H1 (cell line): ENCODE measurements at places on chromosomes 2 and 18. TPM values are rescaled to one million over a fixed set of nuclear protein-coding genes. Genes with fewer than 3 reads are reported as not detected.

DNA sequence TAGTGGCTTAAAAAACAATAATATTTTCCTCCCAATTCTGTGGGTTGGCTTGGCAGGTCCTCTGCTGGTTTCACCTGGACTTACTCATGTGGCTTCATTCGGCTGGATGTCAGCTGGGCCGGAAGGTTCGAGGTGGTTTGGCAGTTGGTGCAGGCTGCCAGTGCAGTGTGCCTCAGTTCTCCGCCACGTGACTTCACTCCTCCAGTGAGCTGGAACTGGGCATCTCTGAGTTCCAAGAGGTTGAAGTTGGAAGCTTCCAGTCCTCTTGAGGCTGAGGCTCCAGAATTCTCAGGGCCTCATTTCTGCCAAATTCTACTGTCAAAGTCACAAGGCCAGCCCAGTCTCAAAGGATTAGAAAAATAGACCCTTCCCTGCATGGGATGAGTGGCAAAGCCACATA lies 83.4 kb upstream of the B3GNT7 start:
- DNase-seq: peak; percentile 39

DNA sequence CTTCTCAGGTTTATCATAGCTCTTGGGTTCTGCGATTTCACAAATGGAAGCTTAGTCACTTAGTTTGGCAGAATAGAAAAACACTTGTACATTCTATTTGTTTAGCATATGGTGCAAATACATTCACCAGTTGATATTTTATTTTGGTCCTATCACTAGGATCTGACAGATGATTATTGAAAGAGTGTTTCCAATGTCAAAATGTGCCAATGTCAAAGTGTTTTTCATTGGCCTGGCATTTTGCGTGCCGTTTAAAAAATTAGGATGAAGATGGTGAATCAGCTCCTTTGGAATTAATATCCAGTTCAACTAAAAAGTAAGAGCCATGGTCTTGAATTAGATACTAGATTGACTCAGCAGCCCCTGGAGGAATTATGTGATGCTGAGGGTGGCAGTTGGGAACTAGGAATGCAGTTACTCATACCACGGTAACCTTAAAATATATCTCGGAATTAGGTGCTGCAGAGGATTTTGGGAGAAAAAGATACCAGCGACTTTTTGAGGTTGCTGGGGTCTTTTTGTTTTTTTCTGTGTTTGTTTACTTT lies 87.0 kb downstream of the SPHKAP start:
- no peak for DNase-seq

DNA sequence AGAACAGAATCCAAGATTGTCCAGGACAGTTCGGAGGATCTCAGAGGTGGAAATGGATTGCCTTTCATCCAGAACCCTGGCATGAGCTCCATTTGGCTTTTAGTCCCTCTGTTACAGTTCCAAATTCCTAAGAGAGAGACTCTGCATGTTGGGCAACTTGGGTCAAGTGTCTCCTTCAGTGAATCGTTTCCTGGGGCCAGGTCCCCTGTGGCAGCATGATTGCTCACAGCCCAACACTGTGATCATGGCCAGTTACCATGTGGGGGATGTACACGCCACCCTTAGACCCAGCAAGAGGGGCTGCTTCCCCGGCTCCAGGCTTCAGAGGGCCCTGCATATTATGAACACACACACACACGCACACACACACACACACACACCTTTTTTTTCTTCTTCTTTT lies 118.6 kb upstream of the GLI2 start:
- DNase-seq: no peak

DNA sequence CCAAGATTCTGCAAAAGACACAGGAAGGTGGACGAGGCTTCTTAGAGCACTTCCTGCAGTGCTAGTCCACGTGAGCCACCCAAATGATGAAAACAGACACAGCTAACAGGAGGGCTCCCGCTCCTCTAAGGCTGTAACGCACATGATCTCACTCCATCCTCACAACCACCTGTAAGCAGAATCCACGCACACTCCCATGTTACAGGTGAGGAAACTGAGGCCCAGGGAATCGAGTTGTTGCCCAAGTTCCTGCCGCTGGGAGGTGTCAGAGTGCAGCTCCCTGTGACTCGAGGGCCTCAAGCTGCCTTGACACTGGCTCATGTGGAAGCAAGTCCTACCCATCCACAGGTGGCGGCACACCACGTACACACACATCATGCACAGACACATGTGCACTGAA lies 4.4 kb downstream of the DNMT3A start:
- DNase-seq: no peak

GRCh38 chr18:55088000-55088401 lies 128.7 kb upstream of the CCDC68 start:
- no peak for DNase-seq

DNA sequence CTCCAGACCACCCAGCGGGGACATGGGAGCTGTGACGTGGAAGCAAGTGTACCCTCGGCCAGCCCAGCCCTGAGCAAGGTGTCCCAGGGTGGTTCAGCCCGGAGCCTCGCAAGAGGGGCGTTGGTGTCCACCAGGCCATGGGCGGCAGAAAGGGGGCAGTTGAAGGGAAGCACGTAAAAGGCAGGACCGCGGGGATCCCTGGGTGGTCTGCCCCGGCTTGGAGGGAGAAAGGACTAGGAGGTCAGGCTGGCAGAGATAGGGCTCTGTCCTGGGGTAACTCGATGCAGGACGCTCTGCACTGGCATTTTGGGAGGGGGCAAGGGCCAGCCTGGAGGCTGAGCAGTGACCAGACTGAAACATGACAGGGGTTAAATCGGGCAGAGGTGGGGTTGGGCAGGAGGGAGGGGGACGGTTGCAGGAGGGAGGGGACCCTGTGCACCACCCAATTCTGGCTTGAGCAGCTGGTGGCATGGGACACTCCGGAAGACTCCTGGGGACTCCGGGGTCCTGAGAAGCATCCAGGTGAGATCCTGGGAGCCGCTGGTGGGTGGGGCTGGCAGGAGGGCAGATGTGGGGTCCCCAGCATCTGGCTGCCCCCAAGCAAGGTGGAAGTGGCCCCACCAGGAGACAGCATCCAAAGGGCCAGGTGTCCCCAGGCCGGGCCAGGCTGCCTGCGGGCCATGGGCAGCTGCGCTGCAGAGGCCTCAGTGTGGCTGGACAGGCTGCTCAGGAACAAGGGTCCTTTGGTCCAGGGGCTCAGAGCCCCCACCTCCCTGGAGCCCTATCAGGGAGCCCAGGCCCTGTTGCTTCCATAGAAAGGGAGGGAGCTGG lies 46.8 kb upstream of the GPC1 start:
- no peak for DNase-seq

DNA sequence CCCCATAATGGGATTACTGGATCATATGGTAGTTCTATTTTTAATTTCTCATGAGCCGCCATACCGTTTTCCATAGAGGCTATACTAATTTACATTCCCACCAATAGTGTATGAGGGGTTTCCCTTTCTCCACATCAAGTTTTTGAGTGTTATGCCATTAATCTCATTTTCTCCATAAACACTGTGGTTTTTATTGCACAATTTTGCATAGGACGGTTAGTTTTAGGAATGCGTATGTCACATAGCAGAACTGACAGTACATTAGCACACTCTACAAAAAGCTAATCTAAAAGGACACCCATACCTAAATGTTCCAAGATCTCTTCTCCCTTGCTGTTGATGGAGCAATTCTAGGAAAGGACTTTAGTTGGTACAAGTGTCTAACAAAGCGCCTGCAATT lies 32.5 kb downstream of the DARS1 start:
- DNase-seq: no peak

- no peak for DNase-seq
These were observed 561.2 kb downstream of the METTL4 start for GRCh38 chr18:2009942-2010697.

DNA sequence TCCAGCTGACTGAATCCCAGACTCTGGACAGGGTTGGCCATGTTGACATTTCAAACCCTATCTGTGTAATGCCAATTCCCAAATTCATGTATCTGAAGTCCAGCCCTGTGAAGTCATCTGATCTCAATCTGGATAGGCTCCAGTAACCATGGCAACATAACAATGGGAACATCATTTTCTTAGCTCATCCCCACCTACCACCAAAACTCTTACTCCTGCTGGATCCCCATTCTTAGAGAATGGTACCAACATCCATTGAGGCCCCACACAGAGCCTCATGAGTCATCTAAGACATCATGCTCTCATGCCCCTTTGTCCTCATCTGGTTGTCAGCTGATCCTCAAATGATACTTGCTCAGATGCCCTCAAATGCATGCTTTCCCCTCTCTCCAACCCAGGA lies 58.9 kb upstream of the TEX51 start:
- no peak for DNase-seq

DNA sequence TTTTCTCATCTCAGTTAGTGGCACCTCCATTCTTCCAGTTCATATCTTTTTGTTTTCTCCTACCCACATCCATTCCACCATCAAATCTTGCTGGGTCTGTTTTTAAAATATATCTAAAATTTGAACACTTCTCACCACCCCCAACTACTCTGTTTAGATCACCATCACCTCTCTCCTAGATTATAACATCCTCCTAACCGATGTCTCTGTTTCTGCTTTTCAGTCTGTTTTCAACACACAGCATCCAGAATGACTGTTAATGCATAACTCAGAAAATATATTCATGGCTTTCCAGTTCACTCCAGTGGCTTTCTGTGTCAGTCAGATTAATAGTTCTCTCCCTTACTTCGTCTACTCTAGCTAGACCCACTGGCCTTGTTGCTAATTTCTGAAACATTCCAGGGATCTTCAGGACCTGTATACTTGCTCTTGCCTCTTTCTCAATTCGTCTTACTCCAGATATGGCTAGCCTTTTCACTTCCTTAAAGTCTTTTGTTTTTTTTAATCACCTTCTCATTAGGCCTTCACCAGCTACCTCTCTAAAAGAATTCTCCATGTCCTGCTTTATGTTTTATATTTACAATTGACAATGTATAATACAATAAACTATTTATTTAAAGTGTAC lies 105.3 kb downstream of the COMMD1 start:
- DNase-seq: no peak

DNA sequence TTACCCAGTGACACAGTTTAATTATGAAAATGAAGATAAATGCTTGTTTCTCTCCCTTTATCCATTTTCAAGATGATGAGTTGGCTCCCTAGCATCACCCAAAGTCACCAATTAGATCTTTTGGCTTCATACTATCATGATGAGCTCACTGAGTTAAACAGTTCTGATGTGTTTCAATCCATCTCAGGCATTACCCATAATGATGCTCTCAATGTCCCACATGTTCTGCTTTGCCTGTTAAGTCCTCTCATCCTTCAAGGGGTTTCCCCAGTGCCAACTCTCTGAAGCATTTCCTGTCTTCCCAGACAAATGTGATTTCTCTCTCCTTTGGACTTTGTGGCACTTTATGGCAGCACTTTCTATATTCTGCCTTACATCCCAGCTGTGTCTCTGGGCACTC lies 92.6 kb downstream of the EPB41L3 start:
- DNase-seq: no peak

DNA sequence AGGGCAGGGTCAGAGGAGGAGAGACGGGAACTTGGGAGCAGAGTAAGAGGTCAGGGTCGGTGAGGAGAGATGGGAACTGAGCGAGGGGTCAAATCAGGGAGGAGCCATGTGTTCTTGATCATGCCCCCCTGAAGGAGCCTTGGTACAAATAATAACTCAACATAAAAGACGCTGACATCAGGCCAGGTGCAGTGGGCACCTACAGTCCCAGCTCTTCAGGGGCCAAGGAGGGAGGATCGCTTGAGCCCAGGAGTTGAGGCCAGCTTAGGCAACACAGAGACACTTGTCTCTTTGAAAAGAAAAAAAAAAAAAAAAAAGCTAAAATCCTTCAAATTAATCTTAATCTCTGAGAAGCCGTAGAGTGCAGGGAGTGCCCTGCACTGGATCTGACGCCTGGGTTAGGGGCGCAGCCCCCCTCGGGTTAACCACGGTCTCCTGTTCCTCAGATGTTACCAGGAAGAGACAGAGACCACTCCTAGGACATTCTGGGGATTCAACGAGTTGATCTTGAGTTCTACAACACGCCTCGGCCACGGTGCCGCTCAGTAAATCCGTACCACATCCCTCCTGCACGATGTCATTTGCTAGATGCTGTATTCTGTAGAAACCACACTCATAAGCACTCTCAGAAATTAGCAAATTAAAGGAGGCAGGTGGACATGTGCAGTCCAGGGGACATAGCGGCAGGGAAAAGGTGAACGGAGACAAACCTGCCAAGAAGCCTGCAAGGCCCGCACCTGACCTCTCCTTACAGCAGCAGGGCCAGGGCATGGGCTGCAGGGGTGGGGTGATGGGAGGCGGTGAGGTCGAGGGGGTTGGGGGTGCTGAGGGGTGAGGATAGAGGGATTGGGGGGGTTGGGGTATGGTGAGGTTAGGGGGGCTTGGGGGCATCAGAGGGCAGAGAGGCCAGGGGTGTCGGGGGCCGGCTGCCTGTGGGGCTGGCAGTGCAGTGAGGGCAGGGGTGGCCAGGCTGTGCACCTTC lies 29.2 kb downstream of the SLC66A2 start:
- no peak for DNase-seq

DNA sequence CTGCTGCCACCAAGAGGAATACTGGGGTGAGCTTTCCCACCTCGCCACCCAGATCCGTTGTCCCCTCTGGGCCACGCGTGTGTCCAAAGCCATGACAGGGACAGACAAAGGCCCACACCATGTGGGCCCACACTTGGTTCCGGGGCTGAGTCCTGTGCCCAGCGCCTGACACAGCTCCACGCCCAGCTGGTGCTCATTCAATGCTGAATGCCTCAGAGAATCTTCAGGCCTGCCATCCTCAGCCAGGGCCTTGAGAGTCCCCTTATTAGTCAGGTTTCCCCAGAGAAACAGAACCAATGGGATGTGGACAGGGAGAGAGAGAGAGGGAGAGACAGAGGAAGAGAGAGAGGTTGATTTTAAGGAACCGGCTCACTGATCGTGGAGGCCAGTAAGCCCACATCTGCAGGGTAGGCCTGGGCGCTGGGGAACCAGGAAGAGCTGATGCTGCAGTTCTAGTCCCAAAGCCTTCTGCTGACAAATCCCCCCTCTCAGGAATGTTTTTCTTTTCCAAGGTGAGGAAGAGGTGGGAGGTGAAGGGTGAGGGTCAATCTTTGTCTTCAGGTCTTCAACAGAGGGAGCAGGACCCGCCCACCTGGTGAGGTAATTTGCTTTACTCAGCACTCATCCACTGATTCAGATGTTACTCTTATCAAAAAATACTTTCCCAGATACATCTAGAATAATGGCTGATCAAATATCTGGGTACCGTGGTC lies 10.2 kb upstream of the SPATA3 start:
- DNase-seq: no peak

DNA sequence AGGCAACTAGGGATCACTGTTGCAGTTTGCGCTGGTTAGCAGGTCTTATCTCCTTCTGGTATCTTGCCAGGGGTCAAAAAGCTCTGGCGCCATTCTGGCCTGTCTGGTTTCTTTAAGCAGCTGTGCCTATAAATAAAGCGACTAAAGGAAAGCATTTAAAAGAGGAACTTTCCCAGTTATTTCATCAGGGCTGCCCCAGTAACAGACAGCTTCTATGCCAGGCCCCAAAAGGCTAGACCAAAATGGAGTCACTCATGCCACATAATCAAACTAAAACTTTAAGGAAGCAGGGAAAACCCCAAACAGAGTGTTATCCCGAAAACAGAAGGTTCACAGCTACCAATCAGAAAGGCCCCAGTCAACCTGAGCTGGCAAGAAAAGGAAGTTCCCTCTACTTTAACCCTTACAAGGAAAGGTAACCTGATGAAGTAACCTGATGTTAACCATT lies 41.2 kb upstream of the HNRNPA3 start:
- DNase-seq: no peak

GRCh38 chr2:30164131-30164925 lies 17.5 kb downstream of the YPEL5 start:
- DNase-seq: no peak

GRCh38 chr2:100040906-100041305 lies 101.5 kb downstream of the AFF3 start:
- no peak for DNase-seq

GRCh38 chr18:62033207-62033606 lies 140.4 kb upstream of the RNF152 start:
- DNase-seq: no peak

The RAB10 gene
- 127 and 136 TPM in 2 replicates for total RNA-seq

The CDCA7 gene
- total RNA-seq: 75.7 and 80.4 TPM in 2 replicates

The IL36RN gene
- not detected in 2 replicates for total RNA-seq
